Glutamatergic neuron (in vitro differentiated cells): ENCODE measurements at places on chromosomes 11 and 22.

DNA sequence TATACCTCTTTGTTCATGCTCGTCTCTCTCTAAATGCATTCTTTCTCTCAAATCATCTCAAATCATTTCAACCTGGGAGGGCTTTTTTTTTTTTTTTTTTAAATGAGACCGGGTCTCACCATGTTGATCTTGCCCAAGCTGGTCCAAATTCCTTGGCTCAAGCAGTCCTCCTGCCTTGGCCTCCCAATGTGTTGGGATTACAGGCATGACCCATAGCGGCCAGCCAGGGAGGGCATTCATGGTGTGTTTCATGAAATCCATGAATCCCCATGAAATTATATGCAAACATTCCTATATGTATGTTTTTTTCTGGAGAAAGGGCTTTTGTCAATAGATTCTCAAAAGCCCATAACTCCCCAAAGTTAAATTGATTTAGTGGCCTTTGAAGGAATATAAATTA is 26.2 kb downstream of the ATG13 start:
- DNase-seq, result no peak

DNA sequence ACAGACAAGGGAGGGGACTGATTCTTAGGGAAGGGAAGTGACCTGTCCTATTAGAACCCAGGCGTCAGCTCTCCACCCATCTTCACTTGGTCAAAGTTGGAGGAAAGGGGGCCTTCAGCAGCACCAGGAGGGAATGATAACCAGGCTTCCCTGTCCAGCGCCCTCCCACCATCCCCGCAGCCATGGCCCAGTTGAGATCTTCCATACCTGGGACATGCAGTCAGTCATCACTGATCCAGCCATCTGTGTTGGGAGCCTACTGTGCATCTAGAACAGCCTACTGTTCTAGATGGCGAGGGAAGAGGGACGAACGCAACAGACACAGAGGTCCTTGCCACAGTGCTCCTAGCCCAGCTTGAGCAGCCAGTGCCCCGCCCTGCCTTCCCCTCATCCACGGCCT is 40.6 kb downstream of the PDGFB start:
- no peak for DNase-seq

- DNase-seq, result no peak
Observed at GRCh38 chr11:57936050-57936418, 87.6 kb upstream of the OR9Q1 start.

DNA sequence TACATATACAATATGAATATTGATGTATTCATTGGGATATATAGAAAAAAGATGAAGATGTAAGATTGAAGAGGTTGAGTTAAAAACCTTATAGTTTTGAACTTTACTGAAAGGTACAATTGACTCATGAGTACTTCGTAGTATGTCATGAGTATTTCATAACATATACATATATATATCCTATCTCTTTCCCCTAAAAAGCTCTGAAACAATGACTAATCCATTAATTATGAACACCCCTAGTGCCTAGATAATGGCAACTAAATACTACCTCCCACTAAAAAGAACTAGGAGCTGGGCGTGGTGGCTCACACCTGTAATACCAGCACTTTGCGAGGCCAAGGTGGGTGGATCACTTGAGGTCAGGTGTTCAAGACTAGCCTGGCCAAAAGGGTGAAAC is 31.5 kb downstream of the SLC35F2 start:
- DNase-seq, result no peak

DNA sequence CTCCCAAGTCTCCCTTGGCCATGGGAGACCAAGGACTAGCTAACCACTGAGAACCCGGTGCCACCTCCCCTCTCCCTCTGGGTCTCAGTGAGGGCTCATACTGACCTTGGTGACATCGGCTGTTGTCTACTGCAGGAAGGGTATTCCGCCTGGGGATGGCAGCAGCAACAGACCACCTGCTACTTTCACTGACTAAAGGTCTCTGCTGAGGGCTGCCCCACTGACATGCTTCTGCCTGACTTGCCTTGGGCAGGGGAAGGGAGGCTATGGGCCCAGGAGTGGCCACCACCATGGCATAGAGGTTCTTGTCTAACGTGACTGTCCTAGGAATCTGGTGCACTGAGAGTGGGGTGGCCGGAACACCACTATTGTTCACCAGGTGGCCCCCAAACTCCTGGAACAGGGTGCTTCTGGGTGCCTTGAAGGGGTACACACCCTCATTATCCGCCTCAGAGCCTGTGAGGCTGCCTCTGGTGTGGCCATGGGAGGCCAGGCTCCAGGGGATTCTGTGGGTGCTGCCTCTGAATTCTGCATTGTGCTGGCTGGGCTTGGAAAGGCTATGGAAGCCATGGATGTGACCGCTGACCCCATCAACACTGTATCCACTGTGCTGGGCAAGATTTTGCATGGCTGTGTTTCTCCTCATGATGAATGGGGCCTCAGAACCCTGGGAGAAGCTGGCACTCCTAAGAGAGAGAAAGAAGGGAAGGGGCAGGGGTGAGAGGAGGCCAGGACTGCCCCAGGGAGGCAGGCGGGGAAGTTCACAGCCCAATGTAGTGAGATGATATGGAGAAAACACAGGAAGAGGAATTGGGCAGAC is 38.3 kb downstream of the GAB4 start:
- DNase-seq, result no peak

DNA sequence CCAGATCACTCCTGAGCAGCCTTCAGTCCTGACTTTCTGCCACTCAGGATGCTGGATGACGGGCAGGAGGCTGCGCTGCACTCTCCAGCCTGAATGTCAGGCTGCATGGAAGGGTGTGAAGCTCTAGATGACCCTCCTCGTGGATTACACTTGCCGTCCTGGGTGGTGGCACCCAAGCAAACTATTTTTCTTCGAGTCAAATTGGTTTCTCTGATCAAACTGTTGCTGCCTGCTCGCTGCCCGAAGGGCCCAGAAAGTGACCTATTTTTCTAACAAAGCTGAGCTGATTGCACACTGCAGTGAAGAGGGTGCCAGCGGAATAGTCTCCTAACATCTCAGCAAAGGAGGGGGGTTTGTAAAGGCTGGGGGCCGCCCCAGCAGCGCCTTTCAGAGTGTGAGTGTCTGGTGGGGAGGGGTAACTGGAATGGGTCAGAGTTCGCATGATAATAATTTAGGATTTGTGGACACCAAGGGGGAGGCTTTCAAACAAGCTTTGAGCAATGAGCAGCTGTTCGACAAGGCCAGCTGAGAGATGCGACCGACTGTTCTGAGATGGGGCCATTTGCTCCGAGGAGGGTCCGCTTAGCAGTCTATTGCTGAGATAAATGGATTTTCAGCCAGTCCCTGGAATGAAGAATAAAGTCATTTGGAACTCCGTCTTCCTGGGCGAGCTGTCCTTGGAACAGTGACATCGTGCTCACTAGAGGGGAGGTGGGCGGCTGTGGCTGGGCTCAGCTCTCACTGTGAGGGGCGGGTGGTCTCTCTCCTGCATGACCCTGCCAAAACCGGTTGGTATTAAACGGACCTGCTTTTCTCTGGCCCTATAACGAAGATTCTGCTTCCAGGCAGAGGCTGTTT is 537.6 kb downstream of the BRD1 start:
- DNase-seq, result no peak

DNA sequence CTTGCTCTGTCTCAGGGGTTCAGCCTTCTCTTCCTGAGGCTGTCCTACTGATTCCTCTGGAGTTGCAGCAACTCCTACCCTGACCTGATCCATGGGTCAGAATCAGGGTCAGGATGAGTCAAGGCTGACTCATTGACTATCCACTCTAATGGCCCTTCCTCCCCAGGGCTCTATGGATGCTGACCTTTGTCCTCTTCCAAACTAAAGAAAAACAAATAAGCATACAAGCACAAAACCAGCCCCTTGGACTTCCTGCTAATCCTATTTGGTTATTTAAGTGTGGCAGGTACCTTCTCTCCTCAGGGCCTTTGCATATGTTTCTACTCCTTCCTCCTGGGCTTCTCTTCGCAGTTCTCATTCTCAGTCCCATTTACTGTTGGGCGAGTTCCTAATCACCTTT is 204.5 kb upstream of the NAV2 start:
- no peak for DNase-seq

DNA sequence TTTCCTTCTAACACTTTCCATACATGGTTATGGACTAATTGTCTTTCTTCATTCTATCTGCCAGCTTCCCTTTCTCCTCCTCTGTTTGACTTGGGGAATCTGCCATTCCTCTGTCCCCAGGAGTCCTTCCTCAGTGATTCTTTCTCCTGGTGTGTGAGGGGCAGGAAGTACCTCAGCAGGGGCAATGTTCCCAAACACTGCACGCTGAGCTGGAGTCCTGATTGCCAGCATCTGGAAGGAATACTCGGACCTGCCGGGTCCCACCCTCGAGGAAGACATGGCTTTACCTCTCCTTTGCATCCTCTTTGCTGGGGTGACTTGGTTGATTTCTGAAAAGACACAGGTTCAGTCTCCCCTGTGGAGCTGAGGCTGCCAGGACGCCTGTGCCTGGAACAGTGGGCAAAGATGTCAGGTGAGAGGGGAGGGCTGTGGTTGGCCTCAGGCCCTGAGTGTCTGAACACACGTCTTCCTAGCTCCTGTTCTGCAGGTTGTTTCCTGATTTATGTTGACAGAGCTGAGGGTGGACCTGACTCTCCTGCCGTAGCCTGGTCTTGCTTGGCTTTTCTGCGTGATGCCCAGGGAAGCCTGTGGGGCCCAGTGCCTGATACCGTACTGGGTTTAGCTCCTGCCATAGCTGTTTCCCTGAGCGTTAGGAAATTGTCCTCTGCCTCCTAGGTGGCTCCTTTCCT is 4.3 kb downstream of the COX8A start:
- no peak for DNase-seq

DNA sequence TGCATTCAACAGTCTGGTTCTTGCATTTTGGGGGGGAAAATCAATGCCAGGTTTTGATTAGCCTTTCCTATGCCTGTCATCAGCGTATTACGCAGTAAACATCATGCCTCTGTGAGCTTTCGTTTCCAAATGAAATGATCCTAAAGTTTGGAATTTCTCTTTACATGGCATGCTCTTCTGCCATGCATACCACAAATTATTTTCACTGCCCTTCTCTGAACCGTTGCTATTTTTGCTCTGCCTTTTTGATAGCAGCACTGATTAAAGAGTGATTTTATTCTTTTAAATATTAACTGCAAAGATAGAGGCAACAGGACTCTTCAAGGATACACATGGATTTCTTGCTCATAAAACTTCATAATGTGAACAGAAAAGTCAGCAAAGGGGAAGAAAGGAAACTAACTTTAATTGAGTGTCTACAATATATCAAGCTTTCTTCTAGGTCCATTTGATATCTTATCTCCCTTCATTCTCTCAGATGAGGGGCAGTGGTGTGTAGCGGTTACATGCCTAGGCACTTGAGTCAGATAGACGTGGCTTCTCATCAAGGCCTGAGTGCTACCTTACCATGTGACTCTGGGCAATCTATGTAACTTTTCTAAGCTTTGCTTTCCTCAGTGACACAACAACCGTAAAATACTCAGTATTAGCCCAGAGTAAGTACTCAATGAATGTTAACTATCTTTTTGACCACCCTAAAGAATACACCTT is 25.0 kb upstream of the FZD4 start:
- DNase-seq, result no peak

- DNase-seq, result no peak
Observed at GRCh38 chr11:11396301-11397035, 43.4 kb upstream of the CSNK2A3 start.

DNA sequence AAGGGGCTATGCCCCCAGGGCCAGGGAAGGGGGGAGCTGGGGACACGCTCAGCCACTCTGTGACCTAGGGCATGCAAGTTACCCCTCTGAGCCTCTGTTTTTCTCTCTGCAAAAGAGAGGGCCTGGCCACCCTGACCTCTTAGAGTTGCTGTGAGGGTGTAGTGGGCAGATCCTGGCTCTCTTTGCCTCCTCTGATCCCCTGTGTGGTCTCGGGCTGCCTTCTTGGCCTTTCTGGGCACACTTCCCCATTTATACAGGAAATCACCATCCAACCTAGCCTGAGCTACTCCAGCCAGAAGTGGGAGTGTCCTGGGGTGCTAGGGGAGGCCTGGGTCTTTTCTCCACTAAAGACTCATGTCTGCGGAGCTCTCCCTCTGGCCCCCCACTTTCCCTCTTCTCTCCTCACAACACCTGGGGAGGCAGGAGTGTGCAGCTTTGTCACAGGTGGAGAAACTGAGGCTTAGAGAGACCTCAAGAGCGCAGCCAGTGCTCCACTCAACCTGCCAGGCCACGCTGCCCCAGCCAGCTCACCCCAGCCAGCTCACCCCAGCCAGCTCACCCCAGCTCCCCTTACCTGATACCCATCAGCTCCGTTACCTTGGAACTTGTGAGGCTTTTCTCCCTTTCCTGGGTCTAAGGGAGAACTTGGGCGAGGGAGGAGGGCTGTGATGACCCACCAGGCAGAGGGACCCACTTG is 1.4 kb downstream of the AIFM3 start:
- DNase-seq, result no peak

DNA sequence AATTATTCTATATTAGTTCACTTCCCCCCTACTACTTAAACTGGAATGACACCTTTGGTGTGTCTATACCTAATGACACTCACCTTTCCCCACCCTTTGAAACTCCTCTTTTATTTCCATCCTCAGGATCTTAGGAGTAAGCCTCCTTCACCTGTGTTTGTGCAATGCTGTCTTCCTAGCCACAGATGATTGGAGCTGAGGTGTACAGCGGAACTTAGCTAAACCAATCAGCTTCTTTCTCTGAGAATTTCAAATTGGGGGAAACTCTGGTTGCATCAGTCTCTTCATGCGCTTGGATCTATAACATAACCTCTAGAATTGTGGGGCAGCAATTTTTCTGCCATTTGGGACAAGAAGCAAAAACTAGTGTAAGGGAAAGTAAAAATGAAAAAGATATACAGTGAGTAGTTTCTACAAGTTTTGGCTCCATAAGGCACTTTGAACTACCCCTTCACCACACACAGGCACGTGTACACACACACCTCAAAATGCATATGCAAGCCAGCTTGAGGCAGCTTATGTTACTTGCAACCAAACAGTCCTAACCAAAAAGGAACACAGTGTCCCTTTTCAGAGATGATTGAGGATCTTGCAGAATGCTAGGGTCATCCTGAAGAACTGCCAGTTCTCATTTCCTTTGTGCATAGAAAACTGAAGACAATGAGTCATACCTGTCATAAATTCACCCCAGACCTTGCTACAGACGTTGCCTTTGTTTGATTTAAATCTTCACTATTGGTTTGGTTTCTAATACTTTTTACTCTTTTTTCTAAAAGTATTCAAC is 36.0 kb upstream of the LDLRAD3 start:
- no peak for DNase-seq

DNA sequence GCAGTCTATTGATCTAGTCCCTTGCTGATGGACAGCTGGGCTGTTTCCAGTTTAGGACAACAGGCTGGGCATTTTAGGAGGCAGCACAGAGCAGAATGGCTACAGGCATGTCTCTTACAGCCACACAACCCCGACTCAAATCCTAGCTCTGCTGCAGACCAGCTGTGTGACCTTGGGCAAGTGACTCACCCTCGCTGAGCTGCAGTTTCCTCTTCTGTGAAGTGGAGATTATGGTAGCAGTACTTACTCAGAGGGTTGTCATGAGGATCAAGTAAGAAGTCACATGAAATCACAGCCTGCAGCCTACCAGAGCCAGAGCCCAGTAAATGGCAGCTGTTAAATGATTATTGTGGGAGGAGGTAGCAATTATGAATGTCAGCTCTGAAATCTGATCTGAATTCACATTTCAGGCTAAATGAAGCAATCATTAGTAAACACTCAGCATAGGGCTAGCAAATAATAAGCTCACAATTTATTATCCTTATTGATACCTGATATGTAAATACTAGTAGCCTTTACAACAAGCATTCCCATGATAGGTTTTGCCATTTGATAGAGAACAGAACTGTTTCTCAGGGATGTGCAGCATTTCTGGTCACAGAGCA is 58.9 kb downstream of the MYEOV start:
- DNase-seq, result no peak
